CD8-positive, alpha-beta T cell (primary cell): ENCODE measurements at places on chromosomes 16 and 17.
A peak's percentile ranks its signal among the peaks of the same experiment; 100 is the strongest.

DNA sequence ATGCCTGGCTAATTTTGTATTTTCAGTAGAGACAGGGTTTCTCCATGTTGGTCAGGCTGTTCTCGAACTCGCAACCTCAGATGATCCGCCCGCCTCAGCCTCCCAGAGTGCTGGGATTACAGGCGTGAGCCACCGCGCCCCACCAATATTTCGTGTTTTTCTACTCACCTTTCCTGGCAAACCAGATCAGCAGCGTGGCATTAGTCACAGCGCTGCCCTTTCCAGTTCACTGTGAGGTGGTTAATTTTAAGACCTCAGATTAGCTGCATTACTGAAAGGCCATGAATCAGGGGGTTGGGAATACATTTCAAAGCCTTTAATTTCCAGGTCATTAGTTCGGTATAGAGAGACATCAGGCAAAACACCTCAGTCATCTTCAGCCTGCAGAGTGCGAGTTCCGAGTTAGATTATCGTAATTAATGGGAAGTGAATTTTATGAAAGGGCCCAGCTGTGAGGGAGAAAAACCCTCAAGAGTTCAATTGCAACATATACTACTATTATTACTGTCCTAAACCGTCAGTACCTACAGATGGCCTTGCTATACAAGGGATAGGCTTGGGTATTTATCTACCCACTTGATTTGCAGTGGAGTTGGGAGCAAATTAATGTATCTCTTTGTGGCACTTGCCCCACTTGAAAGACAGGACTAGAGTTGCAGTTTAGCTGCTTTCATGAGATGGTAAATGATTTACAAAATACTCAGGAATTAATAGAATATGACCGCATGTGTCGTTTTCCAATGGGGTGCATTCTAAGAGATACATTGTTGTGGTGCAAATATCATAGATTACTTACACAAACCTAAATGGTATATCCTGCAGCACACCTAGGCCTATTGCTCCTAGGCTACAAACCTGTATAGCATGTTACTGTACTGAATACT is 2.1 kb upstream of the USP32 start:
- peak; percentile 4 for DNase-seq

- DNase-seq = no peak
Observed at GRCh38 chr16:65510241-65510640, 388.4 kb upstream of the CDH11 start.

DNA sequence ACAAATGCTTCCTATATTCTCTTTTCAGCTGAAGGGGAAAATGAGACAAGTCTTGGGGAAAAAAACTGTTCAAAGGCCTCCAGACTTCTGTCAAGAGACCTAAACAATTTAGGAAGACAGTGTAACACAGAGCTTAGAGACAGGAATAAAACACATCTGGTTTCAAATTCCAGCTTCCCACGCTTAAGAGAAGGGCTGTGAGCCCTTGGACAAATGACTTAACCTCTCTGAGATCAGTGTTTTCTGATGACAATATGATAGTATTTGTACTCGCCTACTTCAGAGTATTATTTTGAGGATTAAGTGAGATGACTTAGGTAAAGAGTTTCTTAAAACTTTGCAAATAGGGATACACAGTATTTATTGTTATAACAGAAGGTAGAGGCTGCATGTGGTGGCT is 29.5 kb downstream of the SMURF2 start:
- DNase-seq = no peak

GRCh38 chr16:53341792-53342191 is 92.5 kb upstream of the RBL2 start:
- no peak for DNase-seq

DNA sequence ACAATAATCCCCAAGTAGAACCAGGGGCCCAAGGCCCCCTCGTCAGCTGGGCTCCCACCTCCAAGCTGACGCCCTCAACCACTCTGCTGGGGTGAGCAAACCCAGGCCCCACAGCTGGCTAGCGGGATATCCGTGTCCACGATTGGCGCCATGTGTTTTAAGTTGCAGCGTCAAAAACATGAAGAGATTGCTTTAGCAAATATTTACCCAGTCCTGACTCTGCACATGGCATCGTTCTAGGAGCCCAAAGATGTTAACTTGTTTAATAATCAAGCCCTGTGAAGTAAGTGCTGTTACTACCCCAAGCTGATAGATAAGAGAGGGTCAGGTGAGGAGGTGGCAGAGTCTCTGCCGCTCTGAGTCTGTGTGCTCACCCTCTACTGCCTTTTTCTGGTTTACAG is 344 bp upstream of the SEPTIN12 start:
- no peak for DNase-seq

DNA sequence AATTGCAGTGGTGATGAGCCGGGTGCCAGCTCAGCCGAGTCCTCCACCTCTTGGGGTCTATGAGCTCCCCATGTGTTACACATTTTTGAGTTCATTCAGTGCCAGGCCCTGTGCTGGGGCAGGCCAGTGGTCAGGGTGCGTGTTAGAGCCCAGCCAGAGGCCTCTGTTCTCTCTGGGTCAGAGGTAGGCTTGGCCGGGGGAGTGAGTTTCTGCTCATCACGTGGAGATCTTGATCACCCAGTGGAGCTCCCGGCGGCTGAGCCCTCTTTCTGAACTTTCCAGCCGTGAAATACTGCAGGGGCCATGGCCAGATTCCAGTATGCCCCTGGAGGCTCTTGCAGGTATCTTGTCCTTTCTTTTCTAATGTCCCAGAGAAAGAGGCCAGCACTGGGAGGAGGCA is 93.0 kb downstream of the RAP1GAP2 start:
- DNase-seq = no peak
